Activated naive CD8-positive, alpha-beta T cell treated with anti-CD3 and anti-CD28 coated beads, Interleukin-2, amount 10 ng/mL, durations not matched to agents 7 days and 5 days (primary cell): ENCODE measurements at places on chromosomes 13 and 19. TPM values are rescaled to one million over a fixed set of nuclear protein-coding genes. Genes with fewer than 3 reads are reported as not detected.
A peak's percentile ranks its signal among the peaks of the same experiment; 100 is the strongest.

Gene OVOL3
- total RNA-seq = not detected

Gene PABPC3
- 0.42 TPM for total RNA-seq

Gene SHD
- not detected for total RNA-seq

DNA sequence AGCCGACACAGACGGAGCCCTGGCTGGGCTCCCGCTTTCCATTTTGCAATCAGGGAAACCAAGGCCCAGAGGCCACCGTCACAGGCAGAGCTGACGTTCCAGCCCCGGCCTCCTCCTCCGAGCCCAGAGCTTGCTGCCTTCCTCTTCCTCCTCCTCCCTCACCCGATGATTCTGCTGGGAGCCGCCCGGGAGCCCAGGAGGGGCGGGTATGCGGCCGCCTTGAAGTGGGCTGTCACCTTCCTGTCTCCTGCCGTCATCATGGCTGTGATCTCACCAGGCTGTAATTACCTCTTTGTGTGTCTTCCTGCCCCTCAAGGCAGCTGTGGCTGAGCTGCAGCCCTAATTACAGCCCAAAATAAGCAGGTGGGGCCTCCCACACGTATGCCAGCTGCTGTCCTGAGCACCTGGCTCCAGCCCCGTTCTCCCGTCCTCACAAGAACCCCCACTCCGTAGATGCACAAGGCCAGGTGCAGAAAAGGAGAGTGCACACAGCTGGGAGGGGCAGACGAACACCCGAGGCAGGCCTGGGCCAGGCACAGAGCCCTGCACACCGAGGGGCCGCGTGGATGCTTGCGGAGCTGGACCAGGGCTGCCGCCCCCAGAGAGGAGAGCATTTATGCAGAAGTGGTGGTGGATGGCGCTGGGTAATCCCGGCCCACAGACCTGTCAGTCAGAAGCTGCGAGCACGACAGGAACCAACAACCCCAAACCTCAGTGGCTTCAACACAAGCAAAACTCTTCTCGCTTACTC, 4.0 kb downstream of the TPGS1 start:
- H3K36me3 ChIP-seq = peaks cover 10% of the 10 kb centered on the region
- H3K4me3 ChIP-seq = peak overlapping the region; percentile 75
- H3K4me1 ChIP-seq = peaks cover 28% of the 10 kb centered on the region

GRCh38 chr19:51664997-51665396, 18.4 kb upstream of the SIGLEC14 start:
- H3K27ac ChIP-seq = no peak overlapping the region
- H3K4me1 ChIP-seq = no peaks in the 10 kb centered on the region
- no peak for DNase-seq
- H3K36me3 ChIP-seq = no peaks in the 10 kb centered on the region
- H3K4me3 ChIP-seq = no peak overlapping the region

GRCh38 chr13:28237944-28238343, 99.6 kb downstream of the PAN3 start:
- H3K4me1 ChIP-seq = no peaks in the 10 kb centered on the region
- peaks cover 40% of the 10 kb centered on the region for H3K36me3 ChIP-seq
- no peak overlapping the region for H3K4me3 ChIP-seq
- H3K27me3 ChIP-seq = no peaks in the 10 kb centered on the region
- DNase-seq = no peak

Gene LHB
- total RNA-seq = not detected

DNA sequence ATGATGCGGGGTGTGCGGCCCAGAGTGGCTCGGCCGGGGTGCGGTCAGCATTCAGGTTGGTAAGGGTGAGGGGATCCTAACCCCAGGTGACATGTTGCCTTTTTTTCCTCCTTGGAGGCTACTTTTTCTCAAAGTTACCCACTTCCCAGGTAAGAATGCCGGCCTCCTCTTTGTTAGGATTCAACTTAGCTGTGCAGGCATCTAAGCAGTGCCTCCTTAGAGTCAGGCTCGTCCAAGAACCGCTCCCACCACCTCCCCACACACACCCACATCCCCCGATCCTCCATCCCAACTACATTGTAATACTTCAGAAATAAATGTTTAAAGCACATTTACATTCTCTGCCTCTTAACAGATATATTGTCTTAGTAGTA, 733 bp upstream of the ENOX1 start:
- DNase-seq = no peak
- H3K4me3 ChIP-seq = peak overlapping the region; percentile 67
- peaks cover 9% of the 10 kb centered on the region for H3K4me1 ChIP-seq
- peaks cover 57% of the 10 kb centered on the region for H3K27me3 ChIP-seq
- H3K36me3 ChIP-seq = no peaks in the 10 kb centered on the region

GRCh38 chr13:80342471-80343371, 1.8 kb upstream of the SPRY2 start:
- DNase-seq = peak; percentile 83
- peaks cover 35% of the 10 kb centered on the region for H3K27me3 ChIP-seq
- peak overlapping the region; percentile 53 for H3K4me3 ChIP-seq

DNA sequence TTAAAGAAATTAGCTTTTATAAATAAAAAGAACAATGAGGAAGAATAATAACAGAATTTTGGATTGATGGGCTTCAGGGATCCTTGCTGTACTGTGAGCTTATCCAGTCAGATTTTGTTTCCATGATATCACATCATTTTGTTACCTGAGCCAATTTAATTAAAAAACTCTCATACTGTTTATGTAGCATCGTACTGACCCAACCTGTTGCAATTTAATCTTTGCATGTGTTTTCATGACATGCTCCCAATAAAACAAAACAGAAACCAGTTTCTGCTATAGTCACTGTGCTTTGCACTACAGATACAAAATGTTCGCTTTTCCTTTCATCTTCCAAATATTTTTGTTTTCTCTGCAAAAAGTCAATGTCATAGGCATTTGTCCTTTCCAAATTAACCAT, 109.7 kb upstream of the RNF113B start:
- H3K36me3 ChIP-seq = no peaks in the 10 kb centered on the region
- H3K27me3 ChIP-seq = peaks cover 6% of the 10 kb centered on the region
- no peaks in the 10 kb centered on the region for H3K4me1 ChIP-seq
- H3K27ac ChIP-seq = no peak overlapping the region
- H3K4me3 ChIP-seq = no peak overlapping the region

Gene KASH5
- not detected for total RNA-seq

- H3K4me1 ChIP-seq = no peaks in the 10 kb centered on the region
- H3K36me3 ChIP-seq = no peaks in the 10 kb centered on the region
- H3K27me3 ChIP-seq = no peaks in the 10 kb centered on the region
- no peak overlapping the region for H3K27ac ChIP-seq
Observed at GRCh38 chr13:44679597-44679996, 103.5 kb upstream of the TSC22D1 start.

DNA sequence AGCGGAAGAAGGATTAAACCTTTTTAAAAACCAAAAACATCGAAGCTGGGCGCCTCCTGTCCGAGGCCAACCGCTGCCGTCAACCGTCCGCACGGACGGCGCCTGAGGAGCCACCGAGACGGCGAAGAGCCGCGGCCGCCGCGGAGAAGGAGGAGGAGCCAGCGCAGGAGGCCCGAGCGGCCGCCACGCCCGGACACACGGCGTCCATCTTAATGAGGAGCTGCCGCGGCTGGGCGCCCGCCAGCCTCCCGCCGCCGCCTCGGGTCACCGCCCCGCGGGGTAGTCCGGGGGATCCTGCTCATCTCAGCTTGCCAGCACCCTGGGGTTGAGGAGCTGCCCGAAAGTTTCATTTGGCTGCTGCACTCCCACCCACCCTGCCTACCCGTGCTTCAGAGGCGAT, 10.6 kb downstream of the ZSCAN1 start:
- no peak overlapping the region for H3K4me3 ChIP-seq
- H3K36me3 ChIP-seq = no peaks in the 10 kb centered on the region
- H3K27me3 ChIP-seq = no peaks in the 10 kb centered on the region

DNA sequence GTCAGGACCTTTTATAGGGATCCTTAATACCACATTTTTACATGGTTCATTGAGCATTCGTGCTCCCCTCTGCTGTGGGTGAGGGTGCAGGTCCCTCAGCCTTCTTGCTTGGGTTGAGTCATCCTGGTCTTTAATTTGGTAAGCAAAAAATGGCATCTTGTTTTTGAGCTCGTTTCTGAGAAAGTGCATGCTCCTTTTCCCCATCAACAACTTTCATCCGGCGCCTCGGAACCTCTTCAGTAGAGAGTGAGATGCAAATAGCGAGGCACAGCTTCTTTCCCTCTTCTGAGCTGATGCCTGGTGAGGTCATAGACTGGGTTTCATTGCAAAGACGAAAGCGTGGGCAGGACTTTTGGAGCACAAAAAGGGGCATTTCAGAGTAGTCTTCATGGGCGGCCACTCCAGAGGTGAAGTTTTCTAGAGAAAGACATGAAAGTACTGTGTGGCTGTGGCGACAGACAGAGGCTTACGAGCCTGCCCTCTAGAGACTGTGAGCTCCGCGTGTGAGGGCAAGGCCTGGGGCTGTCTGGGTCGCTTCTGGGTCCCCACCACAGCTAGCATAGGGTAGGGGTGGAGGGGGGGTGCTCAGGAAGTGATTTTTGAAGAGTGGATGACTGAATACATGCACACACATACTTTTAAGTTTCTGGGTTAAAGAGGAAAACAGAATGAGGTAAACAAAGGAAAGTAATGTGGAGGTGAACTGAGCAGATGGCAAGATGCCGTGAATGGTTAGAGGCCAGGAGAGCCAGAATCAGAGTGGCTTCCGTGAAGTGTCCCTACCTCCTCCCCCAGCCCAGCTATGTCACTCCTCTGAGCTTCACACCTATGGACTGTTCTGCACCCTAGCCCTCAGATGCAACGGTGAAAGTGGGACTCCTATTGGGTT, 44.3 kb downstream of the BBC3 start:
- no peaks in the 10 kb centered on the region for H3K27me3 ChIP-seq
- DNase-seq = peak; percentile 69

Gene POU2F2
- total RNA-seq = 33.9 TPM

GRCh38 chr19:2245273-2245672, 3.9 kb upstream of the AMH start:
- H3K36me3 ChIP-seq = peaks cover 12% of the 10 kb centered on the region
- peaks cover 2% of the 10 kb centered on the region for H3K27me3 ChIP-seq
- H3K4me3 ChIP-seq = no peak overlapping the region
- H3K4me1 ChIP-seq = peaks cover 14% of the 10 kb centered on the region
- no peak for DNase-seq

DNA sequence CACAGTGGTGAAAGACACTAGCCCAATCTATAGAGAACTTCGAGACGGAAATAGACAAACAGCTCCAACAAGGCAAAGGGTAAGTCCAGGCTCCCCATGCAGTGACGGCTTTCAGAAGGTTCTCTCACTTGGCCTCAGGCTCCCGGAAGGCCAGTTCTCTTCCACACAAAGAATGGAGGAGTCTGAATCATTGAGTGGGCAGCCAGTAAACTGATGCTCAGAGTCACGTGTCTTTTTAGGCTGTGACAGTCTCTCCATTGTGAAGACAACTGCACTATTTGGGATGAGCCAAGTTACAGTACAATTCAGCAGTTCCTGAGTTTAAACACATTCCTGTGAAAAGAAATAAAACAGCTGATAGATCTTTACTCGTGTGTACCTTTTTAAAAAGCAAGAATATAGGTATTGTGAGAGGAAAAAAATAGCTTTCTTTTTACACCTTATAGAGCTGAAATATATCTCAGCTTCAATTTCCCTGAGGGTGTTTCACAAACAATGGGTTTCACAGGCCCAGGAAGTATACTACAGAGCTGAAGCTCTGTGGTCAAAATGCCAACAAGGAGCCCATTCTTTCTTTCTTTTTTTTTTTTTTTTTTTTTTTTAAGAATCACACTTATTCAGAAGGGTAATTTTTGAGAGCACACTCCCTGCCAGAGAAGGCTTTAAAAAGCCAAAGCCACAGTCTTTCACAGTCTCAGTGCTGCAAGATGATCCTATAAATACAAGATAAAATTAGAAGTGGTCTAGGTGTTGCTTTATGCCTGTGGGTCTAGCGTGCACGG, 135.1 kb downstream of the FREM2 start:
- DNase-seq = no peak
- H3K4me1 ChIP-seq = no peaks in the 10 kb centered on the region
- H3K27me3 ChIP-seq = no peaks in the 10 kb centered on the region
- no peak overlapping the region for H3K27ac ChIP-seq
- H3K36me3 ChIP-seq = no peaks in the 10 kb centered on the region
- H3K4me3 ChIP-seq = no peak overlapping the region

DNA sequence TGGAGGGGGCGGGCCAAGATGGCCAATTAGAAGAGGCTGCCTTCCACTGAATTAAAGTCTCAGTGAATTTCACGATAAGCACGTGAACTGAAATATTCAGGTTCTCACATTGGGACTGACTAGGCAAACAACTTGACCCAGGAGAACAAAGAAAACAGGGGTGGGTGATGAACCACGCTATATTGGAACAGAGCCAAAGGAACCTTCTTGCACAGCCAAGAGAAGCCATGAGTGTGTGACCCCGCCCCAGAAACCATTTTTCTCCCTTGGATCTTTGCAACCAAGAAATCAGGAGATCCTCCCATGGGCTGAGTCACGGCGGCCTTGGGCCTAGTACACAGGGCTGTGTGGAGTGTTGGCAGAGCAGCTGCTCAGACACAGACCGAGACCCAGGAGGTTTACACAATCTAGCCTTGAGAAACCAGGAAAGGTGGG, 36.8 kb downstream of the ERICH4 start:
- peaks cover 35% of the 10 kb centered on the region for H3K27me3 ChIP-seq
- no peaks in the 10 kb centered on the region for H3K4me1 ChIP-seq
- no peak overlapping the region for H3K4me3 ChIP-seq
- no peaks in the 10 kb centered on the region for H3K36me3 ChIP-seq
- H3K27ac ChIP-seq = no peak overlapping the region

GRCh38 chr19:43984687-43985000, 656 bp downstream of the ZNF155 start:
- peak overlapping the region; percentile 95 for H3K27ac ChIP-seq
- peak overlapping the region; percentile 96 for H3K4me3 ChIP-seq
- H3K4me1 ChIP-seq = peaks cover 6% of the 10 kb centered on the region
- peaks cover 24% of the 10 kb centered on the region for H3K36me3 ChIP-seq

Gene ZNF132
- 7.4 TPM for total RNA-seq

- H3K4me1 ChIP-seq = peaks cover 49% of the 10 kb centered on the region
- no peaks in the 10 kb centered on the region for H3K36me3 ChIP-seq
- H3K4me3 ChIP-seq = no peak overlapping the region
- H3K27ac ChIP-seq = peak overlapping the region; percentile 33
- no peaks in the 10 kb centered on the region for H3K27me3 ChIP-seq
- no peak for DNase-seq
Observed at GRCh38 chr19:13883516-13884064, 6.7 kb downstream of the NANOS3 start.

DNA sequence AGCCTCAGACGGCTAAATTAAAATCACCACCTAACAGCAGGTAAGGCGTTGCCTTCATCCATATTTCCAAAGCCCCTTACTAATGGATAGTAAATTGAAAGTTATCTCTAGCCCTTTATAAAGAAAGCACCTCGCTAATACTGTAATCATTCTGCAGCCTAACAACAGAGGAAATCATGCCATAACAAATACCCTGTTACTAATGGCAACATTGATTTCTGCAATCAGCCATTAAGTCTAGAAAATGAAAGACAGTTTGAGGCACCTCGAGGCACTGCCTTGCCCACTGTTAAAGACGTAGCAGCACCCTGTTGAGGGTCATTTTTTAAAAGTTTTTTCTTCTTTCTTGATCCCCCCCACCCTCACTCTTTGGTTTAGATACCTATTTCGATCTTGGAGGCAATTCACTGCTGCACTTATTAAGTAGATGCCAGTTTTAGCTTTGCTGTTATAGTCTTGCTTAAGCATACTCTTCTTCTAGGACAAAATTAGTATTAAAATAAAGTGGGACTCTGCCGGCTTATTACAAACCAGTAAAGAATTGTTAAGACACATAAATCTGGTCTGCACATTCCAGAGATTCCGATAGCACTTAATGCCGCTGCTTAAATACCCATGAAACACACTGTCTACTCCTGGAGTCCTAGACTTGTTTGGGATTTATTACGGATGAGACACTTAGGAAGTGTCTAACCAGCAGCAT, 74.8 kb downstream of the ZNF536 start:
- no peaks in the 10 kb centered on the region for H3K4me1 ChIP-seq
- H3K36me3 ChIP-seq = no peaks in the 10 kb centered on the region
- H3K4me3 ChIP-seq = no peak overlapping the region
- DNase-seq = no peak

Gene RAB3A
- total RNA-seq = 3.0 TPM

Gene DACT3
- 0.42 TPM for total RNA-seq

Gene ADGRE3
- total RNA-seq = not detected
